ENCODE measurements at places on chromosomes 16 and 17.

GRCh38 chr16:66516808-66517585 lies 32.9 kb downstream of the TK2 start:
- peak; percentile 62 for DNase-seq

GRCh38 chr17:181245-182049 lies at the start of gene DOC2B:
Gene DOC2B (minus strand): TSS chr17:181650. CDS start chr17:181479, 171 bp downstream.
- DNase-seq, result no peak

DNA sequence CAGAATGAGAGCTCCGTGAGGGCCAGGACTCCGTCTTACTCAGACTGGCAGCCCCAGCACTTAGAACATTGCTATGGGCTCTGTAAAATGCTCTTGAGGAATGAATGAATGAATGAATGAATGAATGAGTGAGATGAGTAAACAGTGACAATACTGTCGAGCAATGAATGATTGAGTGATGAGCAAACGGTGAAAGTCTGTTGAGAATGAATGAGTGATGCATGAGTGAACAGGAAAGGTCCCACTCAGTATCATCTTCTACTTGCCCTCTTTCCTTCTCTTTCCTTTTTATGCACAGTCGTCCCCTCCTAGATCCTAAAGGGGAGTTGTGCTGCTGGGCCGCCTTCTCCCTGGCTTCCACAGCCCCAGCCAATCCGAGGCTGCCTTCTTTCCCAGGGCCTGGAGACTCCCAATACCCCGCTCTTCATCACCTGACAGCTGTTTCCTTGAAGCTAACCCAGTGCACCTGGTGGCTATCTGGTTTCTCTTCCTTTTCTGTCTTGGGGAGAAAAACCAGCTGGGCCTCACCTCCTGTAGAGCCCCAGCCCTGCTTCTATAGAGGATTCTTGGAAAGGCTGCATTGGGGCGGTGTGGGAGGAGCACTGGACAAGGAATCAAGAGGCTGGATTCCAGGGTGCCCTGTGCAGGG lies 32.7 kb upstream of the CACNG1 start:
- no peak for DNase-seq

DNA sequence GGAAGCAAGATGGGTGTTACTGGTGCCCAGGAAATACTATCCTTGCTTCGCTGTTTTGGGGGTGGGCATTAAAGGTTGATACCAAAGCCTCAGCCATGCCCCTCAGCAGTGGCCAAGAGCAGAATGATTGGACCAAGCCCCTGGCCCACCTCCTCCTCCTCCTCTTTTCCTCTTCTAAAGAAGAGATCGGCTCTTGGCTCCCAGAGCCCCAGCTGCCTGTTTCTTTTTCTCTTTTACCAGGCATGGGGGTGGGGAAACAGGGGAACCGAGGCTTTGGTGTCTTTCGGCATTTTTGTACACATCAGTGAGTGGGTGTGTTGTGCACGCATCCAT lies 5.8 kb downstream of the THRA start:
- no peak for DNase-seq

- DNase-seq, result no peak
These were observed 32.9 kb downstream of the ABHD15 start for GRCh38 chr17:29533976-29534375.

GRCh38 chr17:7039832-7040231 lies 4.0 kb downstream of the SLC16A13 start:
- no peak for DNase-seq

DNA sequence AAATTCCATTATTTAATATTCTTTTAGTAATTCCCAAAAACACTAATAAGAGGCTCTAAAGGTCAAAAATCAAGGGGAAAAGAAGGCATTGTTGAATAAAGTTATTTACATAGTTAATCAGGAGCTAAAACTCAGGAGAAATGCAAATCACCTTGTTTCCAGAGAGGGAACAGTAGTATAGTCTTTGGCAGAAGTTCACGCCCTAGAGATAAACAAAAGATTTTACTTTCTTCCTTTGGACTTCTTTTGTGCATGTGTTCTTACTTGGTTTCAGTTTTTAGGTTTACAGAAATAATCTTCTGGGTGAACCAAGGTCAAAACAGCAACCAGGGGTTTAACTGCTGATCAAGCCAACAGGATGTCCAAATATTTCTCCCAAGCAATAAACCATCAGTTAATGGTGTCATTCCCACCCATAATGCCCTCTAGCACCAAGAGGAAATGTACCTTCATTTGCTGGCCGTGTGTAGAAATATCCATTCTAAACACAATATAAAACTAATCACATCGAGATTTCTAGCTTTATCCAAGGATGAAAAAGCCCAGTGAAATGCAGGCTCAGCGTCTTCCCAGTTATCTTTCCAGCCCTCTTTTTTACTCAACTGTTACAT lies 518.8 kb upstream of the SOX9 start:
- no peak for DNase-seq

GRCh38 chr16:20866145-20866772 lies 33.9 kb downstream of the DCUN1D3 start:
- DNase-seq, result peak; percentile 46

DNA sequence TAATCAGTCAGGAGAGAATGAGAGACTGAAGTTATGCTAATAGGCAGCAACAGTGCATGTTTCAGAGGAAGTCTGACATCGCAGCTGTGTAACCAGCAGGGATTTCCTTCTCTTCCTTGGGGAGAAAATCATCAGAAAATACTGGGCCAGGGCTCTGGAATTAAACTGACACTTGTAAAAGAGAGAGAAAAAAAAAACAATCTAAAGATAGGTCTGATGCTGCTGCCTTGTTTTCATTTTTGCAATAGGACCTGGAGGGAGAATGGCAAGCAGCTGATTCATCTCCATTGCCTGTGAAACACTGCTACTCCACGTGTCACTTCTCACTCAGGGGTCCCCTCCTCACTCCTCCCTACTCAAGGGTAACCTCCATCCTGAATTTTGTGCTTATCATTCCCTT lies 17.7 kb upstream of the CORO6 start:
- no peak for DNase-seq

- DNase-seq, result no peak
These were observed 15.6 kb downstream of the IGF2BP1 start for GRCh38 chr17:49012769-49013255.

DNA sequence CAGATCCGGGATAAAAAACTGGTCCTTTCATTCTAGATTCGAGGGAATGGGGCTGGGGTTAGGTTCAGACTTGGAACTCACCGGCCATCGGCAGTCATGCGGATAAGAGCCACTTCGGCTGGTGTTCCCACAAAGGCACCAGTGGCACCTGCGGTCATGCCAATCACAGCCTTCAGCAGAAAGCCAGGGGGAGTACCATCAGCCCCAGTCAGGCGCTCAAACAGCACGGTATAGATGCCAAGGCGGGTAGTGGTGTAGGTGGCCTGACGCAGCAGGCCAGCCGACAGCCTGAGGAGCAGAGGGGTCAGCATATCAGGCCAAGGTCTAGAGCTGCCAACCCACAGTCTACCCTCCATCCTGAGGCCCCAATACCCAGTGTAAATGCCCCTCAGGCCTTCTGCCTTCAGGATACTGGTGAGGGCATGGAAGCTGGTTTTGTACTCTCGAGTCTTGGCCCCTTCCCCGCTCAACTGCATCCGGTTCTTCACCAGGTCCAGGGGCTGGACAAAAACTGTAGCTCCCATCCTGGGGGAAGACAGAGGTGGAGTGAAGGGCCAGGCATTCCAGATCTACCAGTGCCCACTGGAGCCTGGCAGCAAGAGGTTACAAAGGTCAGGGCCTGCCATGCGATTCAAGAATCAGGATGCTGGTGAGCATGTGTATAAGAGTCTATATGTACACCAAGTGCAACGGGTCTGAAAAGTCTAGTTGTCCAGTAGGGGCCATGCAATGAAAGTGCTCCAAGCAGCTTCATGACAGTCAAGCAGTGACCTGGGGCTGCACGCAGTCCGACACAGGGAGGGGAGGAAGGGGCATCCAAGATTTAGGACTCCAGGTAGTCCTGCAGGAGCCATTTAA lies 929 bp downstream of the SLC25A11 start:
- DNase-seq, result no peak

GRCh38 chr16:16937576-16937975 lies 533.2 kb downstream of the XYLT1 start:
- no peak for DNase-seq

DNA sequence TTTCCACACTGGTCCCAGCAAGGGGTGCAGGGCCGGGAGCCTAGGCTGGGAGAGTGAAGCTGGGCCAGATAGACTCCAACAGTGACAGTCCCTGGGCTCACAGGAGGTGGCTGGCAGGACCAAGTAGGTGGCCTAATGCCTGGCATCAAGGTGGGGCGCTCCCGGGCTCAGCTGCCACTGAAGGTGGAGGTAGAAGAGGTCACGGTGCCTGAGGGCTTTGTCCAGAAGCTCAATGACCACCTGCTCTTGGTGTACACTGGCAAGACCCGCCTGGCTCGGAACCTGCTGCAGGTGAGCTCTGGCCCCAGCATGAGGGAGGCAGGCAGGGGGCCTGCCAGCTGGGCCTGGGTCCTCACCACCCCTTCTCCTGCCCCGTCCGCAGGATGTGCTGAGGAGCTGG lies 23.8 kb downstream of the FCSK start:
- DNase-seq, result no peak

DNA sequence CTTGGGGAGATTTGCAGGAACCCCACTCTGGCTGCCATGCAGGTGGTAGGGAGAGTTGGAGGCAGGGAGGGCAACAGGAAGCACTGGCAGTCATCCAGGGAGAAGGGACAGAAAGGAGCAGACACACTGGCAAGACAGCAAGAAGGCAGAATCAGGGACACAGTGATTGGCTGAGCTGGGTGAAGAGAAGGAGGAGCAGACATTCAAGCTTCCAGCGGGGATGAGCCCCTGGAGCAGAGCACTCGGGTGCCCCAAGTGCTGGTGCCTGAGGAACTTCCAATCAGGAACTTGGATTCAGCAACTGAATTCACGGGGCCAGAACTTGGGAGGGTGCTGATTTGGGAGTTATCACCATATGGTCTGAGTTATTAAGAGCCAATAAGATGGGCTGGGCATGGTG lies 6.3 kb upstream of the ITGA3 start:
- no peak for DNase-seq

DNA sequence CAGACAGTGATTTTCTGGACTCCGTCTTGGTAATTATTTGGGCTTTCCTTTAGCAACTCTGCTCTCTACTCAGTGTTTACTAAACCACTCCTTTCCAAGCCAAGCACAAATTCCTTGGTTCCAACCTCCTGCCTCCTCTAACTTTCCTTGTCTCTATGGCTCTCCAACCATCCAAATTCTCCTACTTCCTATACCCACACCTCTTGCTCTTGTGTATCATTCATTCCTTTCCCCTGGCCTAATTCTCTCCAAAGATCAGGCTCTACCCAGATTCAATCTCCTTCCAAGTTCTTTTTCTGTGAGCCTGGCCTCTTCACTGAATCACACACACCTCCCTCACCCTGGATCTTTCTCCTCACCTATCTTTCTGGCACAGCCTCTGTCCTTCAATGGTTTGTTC lies 1.1 kb downstream of the NEURL4 start:
- DNase-seq, result no peak

DNA sequence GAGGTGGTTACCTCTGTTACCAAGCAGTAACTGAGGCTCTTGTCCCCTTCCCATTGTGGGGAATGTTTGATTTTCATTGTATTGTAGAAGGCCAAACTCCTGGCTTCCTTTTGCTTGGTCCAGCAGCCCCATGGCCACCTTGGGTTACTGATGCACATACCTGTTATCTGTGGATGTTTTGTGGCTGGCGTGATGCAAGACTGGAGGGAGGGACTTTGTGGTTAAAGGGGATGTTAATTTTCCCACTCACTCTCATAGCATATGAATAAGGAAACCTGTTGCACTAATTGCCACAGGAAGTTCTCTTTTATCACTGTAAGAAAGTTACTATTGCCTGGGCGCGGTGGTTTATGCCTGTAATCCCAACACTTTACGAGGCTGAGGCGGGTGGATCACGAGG lies 168.6 kb upstream of the HS3ST4 start:
- no peak for DNase-seq
